ENCODE measurements at places on chromosomes 3 and 15. TPM values are rescaled to one million over a fixed set of nuclear protein-coding genes. Genes with fewer than 3 reads are reported as not detected.

SLC6A6 gene
- 46.3 TPM for total RNA-seq

INSYN1 gene
- not detected for total RNA-seq

NR1I2 gene
- total RNA-seq, result 6.0 TPM

TMEM40 gene
- 0.98 TPM for total RNA-seq

HESX1 gene
- total RNA-seq, result 0.91 TPM

DUOXA2 gene
- total RNA-seq, result not detected

DNAH1 gene
- total RNA-seq, result 13.1 TPM

- H3K36me3 ChIP-seq, result no peaks in the 10 kb centered on the region
- H3K4me1 ChIP-seq, result peaks cover 46% of the 10 kb centered on the region
- DNase-seq, result no peak
- no peaks in the 10 kb centered on the region for H3K27me3 ChIP-seq
- H3K4me3 ChIP-seq, result no peak overlapping the region
Measured at GRCh38 chr15:85480923-85481322, 100.5 kb downstream of the AKAP13 start.

DNA sequence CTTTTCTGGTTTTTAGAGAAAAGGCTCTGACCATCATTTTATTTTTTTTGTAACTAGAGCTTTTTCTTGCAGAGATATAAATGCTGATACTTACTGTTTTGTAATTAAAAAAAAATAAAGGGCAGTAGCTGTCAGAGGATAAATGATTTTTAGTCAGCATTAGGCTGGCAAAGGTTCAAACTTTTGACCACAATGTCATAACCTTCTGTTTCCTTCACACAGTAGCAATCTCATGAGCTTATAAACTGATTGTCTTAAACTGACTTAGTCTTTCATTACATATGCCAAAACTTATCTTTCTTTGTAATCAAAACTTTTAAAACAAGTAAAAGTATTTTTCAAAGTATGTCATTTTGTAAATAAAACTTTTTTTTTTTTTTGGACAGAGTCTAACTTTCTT lies 841.9 kb downstream of the OTOL1 start:
- H3K27me3 ChIP-seq, result no peaks in the 10 kb centered on the region
- H3K4me3 ChIP-seq, result no peak overlapping the region
- H3K36me3 ChIP-seq, result no peaks in the 10 kb centered on the region
- H3K27ac ChIP-seq, result no peak overlapping the region

DNA sequence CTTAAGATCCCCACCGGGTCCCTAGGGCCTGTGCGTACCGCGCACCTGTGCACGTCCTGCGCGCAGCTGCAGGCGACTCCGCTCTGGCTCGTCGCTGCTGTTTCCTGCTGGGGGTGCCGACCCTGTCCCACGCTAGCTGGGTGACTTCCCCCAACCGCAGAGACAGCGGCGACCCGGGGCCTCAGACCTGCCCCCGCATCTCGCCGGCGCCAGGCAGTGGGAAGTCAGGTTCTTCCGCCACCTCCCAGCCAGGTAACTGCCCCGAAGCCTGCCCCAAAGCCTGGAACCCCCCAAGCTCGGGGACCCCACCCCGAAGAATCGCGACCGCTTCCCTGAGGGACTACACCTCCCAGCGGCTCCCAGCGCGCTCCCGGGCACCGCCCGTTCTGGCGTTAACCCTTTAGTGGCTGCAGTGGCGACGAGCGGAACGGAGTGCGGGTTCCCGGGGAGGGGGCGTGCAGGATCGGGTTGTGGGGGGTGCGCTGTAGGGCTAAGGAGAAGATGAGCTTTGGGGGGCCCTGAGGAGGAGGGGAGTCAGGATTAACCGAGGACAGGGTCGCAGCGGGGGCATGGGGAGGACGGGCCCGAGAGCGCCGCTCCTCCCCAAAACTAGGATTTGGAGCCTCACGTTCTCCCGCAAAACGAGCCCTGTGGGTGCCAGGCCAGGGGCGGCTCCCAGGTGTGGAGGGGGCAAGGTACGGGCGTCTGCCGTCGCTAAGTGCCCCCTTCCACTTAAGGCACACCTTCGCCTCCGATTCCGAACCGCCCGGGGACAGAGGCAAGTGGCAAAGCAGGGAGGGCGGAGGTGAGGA lies 589 bp downstream of the NEIL1 start:
- H3K27me3 ChIP-seq, result peaks cover 15% of the 10 kb centered on the region
- H3K36me3 ChIP-seq, result peaks cover 52% of the 10 kb centered on the region
- peak; percentile 71 for DNase-seq
- H3K27ac ChIP-seq, result peak overlapping the region; percentile 25
- H3K4me3 ChIP-seq, result peak overlapping the region; percentile 81

- H3K4me1 ChIP-seq, result peaks cover 26% of the 10 kb centered on the region
- peak; percentile 27 for DNase-seq
- H3K27ac ChIP-seq, result no peak overlapping the region
- no peaks in the 10 kb centered on the region for H3K27me3 ChIP-seq
- peaks cover 10% of the 10 kb centered on the region for H3K36me3 ChIP-seq
Measured at GRCh38 chr15:92079047-92079446, 225.5 kb downstream of the SLCO3A1 start.

DNA sequence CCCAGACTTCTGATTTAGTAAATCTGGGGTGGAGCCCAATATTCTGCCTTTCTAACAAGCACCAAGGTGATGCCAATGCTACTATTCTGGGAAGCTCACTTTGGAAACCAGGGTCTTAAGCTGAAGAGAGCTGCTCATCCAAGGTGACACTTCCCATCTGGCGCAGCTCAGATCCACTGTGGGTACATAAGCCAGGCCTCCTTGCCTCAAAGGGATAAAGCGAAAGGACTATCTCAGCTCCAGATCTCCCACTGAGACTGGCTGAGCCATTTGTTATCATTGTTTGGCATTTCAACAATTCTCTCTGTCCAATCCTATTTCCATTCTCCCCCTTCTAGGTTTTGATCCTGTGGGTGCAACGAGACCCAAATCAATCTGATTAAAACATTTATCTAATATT lies 323.8 kb downstream of the GBE1 start:
- H3K36me3 ChIP-seq, result no peaks in the 10 kb centered on the region
- no peaks in the 10 kb centered on the region for H3K27me3 ChIP-seq
- H3K27ac ChIP-seq, result no peak overlapping the region
- H3K4me3 ChIP-seq, result no peak overlapping the region
- no peak for DNase-seq

- no peaks in the 10 kb centered on the region for H3K4me1 ChIP-seq
- no peak overlapping the region for H3K4me3 ChIP-seq
- no peaks in the 10 kb centered on the region for H3K36me3 ChIP-seq
- DNase-seq, result no peak
Measured at GRCh38 chr3:44902628-44903027, 28.2 kb downstream of the TGM4 start.

DNA sequence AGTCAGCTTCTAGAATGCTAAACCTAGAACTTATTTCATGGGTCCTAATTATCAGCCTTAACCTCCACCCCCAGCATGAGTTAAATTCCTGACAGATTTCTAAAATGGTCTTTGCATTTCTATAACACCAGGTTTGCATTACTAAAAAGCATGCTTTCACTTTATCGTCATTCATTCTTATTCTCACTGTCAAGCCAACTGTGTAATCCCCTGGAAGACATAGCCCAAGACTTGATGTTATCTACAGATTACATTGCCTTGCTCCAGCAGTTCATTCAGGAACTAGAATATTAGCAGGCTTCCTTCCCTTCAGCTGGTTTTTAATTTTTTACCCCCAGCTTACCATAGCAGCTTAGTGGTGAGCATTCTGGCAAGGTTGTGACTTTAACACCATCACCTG lies 184.0 kb downstream of the SLCO3A1 start:
- no peaks in the 10 kb centered on the region for H3K36me3 ChIP-seq
- H3K4me3 ChIP-seq, result no peak overlapping the region
- H3K27ac ChIP-seq, result no peak overlapping the region
- no peaks in the 10 kb centered on the region for H3K27me3 ChIP-seq

All from Calu3 (cell line).